ENCODE measurements at places on chromosomes 4 and X. TPM values are rescaled to one million over a fixed set of nuclear protein-coding genes. Genes with fewer than 3 reads are reported as not detected.

GRCh38 chrX:39759526-39760224 lies 338.1 kb downstream of the BCOR start:
- DNase-seq = no peak

GRCh38 chr4:124095621-124096020 lies 616.9 kb downstream of the ANKRD50 start:
- no peak for DNase-seq

DNA sequence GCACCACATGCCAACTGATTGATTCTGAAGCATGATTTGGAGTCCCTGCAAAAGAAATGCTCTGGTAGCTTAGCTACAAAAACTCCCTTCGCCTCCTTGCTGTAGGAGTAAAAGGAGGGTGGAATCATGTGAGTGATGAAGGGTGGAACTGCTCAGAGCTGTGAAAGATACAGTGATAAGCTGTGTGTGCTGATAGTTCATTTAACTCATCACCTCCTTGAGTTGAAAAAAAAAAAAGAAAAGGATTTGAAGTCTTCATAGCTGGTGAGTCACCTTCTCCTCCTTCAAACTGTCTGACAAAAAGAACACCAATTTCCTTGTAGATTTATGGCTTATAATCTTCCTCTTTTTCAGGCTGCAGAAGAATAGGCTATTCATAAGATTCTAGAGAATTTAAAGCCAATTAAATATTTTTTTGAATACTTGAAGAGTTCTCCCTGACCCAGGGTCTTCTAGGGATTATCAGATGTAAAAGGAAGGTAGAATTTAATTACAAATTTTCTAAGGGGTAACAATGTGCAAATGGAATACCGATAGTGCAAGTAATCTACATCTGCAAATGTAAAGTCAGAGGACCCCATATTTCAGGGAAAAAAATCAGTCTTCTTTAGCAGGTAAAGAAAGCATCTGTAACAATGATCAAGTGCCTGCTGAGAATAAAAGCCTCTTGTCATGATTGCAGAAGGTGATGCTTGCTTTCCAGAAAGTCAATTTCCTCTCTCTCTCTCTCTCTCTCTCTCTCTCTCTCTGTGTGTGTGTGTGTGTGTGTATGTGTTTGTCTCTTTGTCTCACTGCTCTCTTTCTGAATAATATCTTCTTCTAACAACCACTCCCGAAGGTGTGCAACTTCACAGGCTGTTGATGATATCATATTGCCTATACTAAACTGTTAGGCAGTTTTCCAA lies 208.8 kb upstream of the VEGFC start:
- no peak for DNase-seq

DNA sequence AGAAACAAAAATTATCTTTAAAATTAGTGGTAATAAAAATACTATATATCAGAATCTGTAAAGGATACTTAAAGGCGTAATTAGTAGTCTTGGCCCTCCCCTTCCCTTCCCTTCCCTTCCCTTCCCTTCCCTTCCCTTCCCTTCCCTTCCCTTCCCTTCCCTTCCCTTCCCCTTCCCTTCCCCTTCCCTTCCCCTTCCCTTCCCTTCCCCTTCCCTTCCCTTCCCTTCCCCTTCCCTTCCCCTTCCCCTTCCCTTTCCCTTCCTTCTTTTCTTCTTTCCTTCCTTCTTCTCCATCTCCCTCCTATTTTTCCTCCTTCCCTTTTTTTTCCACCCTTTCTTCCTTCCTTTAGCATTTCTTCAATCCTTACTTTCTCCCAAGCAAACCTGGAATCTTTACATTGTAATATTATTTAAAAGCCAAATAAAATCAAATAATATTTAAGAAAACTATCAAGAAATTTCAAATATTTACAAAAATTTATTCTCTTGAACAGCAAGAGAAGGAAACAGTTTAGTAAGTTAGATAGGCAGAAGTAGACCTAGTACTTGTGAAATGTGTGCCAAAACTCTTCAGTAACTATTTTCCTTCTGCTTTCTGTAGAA lies 379.8 kb upstream of the ATOH1 start:
- DNase-seq = no peak

GRCh38 chrX:2313864-2314640 lies 186.7 kb downstream of the DHRSX start:
- DNase-seq = no peak

GRCh38 chr4:145307763-145308430 lies 127.5 kb upstream of the OTUD4 start:
- no peak for DNase-seq

DNA sequence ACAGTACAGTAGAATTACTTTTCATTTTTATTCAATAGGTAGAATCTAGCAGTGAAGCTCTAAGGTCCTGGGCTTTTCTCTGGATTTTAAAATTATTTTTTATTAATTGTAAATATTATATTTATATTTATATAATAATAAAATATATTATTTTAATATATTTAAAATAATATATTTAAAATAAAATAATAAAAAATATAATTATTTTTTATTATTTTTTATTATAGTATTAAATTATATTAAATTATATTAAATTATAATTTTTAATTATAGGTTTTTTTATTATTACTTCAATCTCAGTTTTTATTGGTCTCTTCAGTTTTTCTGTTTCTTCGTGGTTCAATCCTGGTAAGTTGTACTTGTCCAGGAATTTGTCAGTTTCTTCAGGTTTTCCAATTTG lies 49.7 kb upstream of the PABPC4L start:
- no peak for DNase-seq

- no peak for DNase-seq
Measured at GRCh38 chr4:145348291-145348690, 133.4 kb upstream of the SMAD1 start.

DNA sequence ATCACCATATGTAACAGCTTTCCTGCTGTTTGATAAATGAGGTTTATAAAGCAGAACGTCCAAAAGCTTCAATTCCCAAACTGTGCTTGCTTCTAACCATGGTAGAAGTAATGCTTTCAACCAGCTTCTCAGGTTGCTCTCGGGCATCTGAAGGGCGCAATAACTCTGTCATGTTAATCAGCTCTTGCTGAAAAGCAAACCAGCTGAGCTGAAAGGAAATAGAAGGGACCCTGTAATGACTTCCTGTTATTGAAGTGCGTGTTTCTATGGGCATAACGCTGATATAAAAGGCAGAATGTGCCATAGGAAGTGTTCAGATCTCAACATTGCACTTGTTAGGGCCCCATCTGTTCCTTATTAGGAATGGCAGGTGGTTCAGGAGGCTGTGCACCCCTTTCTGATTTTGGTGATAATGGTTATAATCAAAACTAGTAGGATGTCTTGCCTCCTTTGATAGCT lies 21.2 kb downstream of the HERC3 start:
- peak; percentile 28 for DNase-seq

DNA sequence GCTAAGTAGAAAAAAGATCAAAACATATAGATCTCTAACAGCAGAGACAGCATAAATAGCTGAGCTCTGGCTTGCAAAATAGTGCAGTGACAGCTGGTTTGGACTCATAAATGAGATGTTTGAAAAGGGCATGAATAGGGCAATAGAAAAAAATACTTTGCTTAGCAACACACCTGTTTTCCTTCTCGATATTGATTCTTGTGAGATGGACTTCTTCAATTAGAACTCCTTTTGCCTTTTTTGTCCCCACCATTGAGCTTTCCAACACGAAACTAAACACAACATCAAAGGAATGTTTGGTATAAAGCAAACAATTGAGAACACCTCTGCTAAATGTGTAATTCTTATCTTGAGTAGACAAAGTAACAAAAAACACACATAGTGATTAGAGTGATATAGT lies 726.3 kb downstream of the RAPGEF2 start:
- DNase-seq = no peak

Gene GAGE13
- polyA plus RNA-seq = not detected

Gene CXorf38
- polyA plus RNA-seq = 10.7 TPM

Gene OTUD6A
- polyA plus RNA-seq = 0.10 TPM

Gene FAM47A
- polyA plus RNA-seq = not detected

Data from left lung (tissue), 14 donors.